ENCODE measurements at places on chromosomes 7 and 10.

DNA sequence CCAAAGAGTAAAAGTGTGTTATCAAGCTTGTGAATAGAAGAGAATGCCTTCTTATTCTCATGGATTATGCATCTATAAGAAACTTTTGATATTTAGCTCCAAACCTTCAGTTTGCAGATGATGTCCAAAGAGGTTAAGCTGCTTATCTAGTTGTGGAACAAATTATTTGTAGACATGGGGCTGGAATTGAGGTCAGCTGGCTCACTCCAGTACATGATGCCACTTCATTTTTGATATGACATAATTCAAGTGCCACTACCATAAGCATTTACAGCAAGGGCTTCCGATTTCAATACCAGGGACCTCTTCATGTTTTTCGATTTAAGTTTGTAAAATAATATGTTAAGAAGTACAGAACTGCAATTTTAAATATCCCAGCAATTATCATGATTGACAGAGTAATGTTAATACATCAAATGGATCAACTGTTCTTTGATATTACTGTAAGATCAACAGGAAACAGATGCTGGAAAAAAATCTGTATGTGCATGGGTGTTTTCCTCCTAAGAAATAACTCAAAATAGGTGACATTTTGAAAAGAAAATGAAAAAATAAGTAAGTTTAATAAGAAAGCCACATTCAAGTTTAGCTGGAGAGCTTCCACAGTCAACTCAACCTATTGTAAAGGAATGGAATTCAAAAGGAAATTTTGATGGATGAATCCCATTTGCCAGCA is 12.7 kb downstream of the FAM3C start:
- DNase-seq: no peak

DNA sequence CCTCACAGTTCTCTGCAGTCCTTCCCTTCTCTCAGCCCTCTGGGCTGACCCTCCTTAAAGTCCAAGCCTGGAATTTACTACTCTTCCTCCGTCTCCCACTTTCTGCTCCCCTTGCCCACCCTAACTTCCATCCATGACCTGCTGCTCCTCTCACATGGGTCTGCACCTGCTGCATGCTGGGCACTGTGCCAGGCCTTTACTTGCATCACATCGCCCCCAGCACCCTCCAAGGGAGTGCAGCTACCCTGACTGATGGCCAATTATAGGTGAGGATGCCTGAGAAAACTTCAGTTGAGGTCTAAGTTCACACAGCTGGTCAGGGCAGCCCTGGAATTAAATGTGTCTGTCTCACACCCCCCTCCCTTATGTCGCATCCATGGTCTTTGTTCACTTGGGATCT is 53.6 kb upstream of the ZPBP start:
- DNase-seq: no peak

GRCh38 chr7:98788966-98789365 is 80.8 kb downstream of the TMEM130 start:
- no peak for DNase-seq

DNA sequence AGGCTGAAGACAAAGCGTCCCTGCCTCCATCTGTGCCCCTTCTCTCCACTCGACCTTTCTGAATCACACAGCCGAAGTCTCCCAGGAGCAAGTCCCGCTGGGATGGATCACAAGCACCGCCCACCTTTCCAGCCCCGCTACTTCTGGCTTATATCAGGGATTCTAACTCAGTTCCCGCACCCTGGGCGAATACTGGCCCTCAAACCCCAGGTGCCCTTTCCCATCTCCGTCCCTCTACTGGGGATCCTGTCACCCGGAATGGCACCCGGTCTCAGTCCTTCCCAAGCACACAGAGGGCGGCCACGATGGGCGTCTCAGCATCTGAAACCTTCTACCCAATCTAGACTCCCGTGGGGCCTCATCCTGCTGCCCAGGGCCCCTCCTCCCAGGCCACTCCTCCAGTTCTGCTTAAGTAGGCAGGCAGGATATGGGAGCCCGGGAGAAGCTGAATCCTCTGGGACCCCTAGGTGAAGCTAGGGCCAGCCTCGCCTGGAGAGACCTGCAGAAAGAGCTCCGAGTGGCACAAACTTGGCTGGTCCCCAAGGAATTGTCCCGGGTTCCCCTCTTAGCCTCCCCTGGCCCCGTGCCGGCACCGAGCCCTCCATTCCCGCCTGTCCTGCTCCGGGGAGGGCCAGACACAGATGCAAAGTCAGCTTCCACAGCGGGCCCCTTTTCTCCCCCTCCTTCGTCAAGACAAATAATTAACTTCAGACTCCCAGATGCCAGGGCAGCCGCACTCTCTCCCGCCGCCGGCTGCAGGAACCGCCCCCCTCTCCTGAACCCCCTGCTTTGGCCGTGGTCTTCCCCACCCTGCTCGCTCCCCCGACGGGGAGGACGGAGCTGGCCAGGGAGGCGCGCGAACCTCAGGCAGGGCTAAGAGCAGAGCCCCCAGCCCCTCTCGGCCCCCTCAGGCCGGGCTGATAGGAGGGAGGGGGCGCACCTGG is 612 bp downstream of the KCP start:
- no peak for DNase-seq

- DNase-seq: no peak
These were observed 15.9 kb downstream of the XRCC2 start for GRCh38 chr7:152660021-152660420.

DNA sequence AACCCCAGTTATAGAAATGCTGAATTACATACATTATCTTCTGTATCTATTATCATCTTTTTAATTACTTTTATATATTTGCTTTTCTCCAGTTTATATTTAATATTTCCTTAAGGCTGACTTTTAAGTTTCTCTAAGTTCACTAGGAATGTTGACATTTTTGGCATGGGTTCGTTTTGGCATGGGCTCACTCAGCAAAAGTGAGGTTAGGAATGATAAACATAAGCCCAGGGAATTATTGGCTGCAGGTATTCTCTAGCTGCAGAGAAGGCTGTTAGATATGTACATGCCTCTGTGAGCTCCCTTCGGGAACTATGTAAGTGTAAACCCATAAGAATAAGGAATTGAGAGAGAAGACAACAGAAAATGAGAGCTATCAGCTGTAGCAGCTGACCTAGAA is 63.6 kb upstream of the RAB18 start:
- no peak for DNase-seq

- DNase-seq: no peak
These were observed 278.7 kb upstream of the PODXL start for GRCh38 chr7:131835141-131835540.

Measured in activated T-cell treated with anti-CD3 and anti-CD28 coated beads for 4 hours (primary cell).